ENCODE measurements at places on chromosomes 1 and 21. TPM values are rescaled to one million over a fixed set of nuclear protein-coding genes. Genes with fewer than 3 reads are reported as not detected.

KCNK2 gene
- 0.60 TPM for total RNA-seq

MPZ gene
- total RNA-seq: 0.39 TPM

- no peak for DNase-seq
Measured at GRCh38 chr1:16927711-16928485, 6.2 kb downstream of the CROCC start.

DNA sequence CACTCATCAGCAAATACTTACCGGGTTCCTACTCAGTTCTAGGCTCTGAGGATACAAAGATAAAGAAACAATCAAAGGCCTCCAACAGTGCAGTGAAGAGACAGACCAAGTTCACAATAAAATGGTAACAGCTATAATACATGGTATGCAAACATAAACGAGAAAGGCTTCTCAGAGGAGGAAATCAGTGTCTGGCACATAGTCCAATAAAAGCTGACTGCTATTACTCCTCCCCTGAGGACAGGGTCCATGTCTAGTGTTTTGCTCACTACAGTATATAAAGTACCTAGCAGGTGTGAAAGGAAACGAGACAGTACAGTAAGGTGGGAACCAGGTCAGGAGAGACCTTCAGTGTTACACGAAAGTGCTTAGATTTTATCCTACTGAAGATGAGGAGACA is 4.3 kb downstream of the RBM34 start:
- no peak for DNase-seq

FAM110D gene
- 0.04 TPM for total RNA-seq

DNA sequence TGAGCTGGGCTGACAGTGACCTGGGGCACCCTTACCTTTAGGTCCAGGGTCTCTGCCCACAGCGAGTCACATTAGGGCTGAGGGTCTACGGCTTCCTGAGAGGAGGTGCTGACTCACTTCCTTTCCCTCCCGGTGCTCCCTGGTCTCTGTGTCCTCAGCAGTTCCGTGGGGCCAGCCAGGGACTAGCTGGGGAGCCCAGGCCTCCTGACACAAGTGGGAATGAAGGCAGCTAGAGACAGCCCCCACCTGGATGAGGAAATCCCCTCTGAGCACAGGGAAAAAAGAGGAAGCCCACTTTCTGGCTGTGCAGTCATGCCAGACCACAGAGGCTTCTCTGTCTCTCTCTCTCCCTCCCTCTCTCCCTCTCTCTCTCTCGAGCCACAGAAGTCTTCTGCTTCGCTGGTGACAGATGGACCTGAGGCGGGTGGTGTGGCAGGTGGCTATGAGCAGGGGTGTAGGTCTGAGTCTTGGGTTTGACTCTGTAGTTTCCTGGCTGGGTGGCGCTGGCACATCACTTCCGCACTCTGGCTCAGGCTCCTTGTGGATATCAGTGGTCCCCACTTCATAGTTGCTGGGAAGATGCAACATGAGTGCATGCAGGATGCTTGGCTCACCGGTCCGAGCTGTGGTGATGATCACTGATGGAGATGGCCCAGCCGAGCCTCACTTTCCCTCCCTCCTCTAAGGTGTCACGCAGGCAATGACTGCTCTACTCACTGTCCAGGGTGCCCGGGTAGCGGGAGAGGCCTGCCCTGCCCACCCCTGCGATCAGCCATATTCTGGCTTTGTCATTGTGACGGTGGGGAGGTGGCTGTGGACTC is 3.5 kb downstream of the SLC66A1 start:
- no peak for DNase-seq

ILDR2 gene
- 7.0 TPM for total RNA-seq

- no peak for DNase-seq
Measured at GRCh38 chr1:231036416-231036815, 3.6 kb downstream of the FAM89A start.

MIXL1 gene
- not detected for total RNA-seq

DNA sequence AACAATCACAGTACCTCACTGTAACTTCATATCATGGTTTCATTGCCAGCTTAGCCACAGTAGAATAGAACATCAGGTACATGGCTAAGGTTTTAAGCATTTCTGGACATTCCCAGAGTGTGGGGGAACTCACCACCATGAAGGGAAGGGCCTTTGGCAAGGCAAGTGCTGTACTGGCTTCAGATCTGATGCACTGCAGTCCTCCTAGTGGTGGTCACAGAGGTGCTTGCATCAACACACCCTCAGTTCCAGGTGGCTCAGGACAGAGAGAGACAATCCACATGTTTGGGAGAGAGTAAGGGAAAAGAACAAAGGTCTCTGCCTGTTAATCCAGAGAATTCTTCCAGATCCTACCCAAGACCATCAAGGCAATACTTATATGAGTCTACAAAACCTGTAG is 528.4 kb upstream of the RGS18 start:
- DNase-seq: no peak

GRCh38 chr1:53060579-53060978 is 1.4 kb upstream of the PODN start:
- no peak for DNase-seq

DNA sequence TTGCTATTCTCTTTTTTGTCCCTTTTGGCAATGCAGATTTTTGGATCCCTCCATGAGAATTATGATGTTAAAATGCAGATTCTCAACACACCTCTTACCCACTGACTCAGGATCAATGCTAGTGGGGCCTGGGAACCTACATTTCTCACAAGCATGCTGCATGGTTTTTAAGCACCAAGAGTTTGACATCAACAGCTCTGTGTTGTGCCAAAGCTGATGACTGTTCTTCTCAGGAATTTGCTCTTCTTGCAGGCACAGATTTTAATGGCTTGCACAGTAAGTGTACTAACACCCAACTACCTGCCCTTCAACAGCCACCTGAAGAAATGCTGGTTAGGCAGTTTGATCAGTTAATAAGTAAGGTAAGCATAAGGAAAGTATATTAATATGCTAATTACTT is 468.7 kb downstream of the PTBP2 start:
- DNase-seq: no peak

DNA sequence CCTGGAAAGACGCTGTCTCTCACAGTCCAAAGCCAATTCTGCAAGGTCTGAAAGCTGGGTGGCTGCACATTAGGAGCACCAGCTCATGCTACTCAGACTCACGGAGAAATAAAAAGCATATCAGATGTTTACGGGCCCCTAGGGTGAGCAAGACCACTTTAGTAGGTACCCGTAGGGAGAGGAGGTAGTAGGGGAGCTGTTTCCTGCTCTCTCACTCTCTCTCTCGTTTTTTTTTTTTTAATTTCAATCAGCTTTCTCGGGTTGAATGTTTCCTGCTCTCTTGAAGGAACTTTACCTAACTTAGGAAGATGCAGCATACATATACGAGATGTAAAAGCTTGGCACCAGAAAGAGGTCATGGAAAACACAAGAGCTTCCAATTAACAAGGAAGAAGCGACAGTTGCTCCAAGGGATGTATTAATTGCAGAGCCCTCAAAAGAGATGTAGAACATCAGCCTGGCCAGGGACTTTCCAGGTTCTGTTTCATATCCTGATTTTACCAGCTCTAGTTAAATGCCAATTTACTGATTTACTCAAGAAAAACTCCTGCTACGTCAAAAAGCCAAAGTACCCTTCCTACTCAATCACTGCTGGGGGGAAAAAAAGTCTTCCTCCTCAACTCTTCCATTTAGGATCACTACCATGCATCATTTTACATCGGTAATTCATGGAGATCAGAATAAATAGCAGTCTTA is 3.1 kb downstream of the LORICRIN start:
- no peak for DNase-seq

RAB3B gene
- total RNA-seq: 0.43 TPM

VANGL1 gene
- 8.2 TPM for total RNA-seq

TCEA3 gene
- 0.72 TPM for total RNA-seq

DNA sequence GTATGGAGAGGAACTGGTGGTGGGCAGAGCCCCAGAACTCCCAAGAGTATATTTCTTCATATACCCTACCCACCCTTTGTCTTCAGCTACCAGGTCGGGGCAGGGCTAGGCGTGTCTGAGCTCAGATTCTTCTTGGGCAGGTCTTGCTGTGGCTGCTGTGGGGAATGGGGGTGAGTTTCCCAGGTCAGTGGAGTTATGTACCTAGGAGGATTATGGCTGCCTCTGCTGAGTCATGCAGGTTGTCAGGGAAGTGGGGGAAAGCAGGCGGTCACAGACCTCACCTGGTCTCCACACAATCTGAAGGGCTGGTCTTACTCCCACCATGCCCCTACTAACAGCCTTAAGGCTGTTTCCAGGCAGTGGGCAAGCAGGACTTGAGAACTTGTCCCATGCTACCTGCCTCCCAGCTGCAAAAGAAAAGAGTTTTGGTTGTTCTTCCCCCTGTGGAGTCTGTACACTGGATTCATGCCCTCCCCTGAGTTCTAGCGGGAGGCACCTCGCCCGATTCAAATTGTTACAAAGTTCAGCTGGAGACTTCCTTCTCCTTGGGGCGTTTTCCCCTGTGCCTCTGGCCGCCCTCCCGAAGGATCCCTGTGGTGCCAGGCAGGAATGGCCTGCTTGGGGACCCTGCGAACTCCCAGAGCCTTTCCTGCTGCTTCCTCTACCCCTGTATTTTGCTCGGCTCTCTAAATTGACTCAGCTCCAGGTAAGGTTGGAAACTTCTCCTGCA is 58.6 kb downstream of the NPHS2 start:
- no peak for DNase-seq

TRIM46 gene
- total RNA-seq: 1.1 TPM

GRCh38 chr1:175287377-175287776 is 94.8 kb upstream of the KIAA0040 start:
- DNase-seq: peak; percentile 48

PGLYRP4 gene
- not detected for total RNA-seq

FCER1A gene
- total RNA-seq: not detected

TEX38 gene
- not detected for total RNA-seq

GRCh38 chr1:30405631-30406212 is 317.7 kb downstream of the MATN1 start:
- no peak for DNase-seq

DNA sequence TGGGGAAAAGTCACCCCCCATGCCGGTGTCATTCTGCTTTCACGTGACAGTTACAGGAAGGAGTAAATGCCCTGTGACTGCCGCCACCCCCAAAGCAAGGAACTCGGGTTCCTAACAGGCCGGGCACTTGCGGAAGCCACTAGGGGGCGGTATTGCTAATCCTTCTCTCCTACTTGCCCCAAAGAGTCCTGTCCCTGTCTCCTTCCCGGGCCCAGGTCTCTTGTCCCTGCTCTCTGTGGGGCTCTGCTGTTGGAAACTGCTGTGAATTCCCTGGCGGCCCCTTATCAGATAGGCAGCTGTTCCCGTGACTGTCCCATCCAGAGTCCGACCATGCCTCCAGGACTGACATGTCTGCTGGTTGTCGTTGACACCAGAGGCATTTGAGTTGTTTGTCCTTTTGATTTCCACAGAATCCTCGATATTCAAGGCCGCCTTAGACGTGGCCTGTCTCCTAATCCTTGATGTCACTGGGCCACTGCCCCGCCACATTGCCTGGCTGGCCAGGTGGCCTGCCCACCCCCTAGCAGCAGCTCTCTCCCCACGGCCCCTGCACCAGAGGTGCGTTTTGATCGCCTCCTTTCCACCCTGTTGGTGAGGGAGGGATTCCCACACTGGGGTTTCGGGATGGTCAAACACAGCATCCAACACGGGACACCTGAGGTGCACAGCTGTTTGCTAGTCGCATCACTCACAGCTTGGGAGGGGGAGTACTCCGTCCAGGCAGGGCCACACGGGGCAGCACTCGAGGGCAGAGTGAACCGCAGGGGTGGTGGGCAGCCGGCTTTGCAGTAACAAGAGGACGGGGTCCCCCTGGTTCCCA is 37.3 kb downstream of the CHAF1B start:
- DNase-seq: peak; percentile 64

GRCh38 chr1:103336408-103336807 is 189.1 kb upstream of the RNPC3 start:
- peak; percentile 10 for DNase-seq

SLAMF8 gene
- 0.17 TPM for total RNA-seq

DNA sequence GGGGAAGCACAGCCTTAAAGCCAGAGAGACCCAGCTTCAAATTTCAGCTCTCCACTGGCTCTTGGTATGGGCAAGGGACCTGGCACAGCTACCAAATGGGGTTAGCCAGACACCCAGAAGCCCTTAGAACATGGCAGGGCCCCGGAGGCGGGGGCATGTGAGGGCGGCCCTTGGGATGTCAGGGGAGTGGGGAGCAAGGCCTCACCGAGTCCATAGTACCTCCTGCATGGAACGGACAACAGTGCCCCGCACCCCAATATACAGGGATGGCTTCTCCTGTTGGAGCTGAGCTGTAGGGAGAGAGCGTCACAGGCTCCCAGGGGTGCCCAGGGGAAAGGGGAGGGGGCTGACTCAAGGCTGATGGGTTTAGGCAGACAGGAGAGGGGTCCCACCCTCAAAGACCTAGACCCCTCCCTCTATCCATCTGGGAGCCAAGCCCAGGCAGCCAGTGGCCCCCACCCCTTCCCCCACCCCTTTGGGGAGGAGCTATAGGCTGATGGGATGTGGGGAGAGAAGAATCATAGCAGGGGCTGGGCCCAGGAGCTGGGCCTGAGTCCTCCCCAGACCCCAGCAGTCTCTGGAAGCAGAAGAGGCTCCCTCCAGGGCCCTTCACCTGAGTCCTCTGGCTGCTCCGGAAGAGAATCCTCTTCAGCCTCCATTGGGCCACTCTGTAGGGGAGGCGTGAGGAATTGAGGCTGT is 16.5 kb downstream of the SPOCD1 start:
- DNase-seq: no peak

DNA sequence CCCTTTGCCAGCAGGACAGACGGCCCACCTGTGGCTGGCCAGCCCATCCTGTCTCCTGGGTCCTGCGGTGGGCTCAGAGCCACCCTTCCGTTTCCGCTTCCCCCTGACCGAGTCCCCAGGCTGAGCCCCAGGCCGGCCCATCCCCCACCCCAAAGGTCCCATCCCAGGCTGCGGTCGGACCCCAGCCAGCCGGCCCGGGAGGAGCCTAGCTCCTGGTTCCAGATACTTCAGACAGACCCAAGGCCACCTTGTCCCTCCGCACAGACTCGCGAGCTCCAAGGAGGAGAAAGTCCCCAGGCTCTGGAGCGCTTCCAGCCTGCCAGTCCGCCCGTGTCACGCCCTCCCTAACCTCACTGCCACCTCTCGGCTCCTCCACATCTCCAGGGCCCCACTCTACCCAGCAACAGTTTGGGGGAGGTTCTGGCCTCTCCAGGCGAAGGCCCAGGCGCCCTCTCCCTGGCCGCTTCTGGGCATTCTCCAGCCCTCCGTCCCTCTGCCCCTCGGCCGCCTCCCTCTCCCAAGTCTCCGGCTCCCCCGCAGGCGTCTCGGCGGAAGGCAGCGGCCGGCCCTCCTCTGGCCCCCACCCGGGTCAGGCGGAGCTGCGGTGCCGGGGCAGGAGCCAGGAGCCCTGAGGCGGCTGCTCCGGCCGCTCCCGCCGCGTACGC is 835 bp downstream of the LRRN2 start:
- no peak for DNase-seq

DNA sequence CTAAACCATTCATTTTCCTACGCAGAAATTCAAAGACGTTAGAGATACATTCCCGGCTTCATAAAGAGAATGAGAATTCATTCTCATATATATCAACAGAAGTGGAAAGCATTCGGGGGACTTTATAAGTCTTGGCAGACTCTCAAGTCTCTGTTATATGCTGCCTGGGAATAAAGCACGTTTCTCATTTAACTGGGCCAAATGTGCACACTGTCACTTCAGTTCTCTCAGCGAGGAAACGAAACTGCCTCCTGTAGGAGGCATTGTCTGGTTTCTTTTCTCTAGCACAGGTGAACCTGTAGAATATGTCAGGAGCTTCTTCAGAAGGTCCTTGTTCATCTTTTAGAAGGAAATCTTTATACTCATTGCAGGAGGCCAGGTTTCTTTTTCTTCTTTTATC is 367.6 kb downstream of the PTBP2 start:
- DNase-seq: no peak

GRCh38 chr21:42630626-42631025 is 22.8 kb upstream of the PDE9A start:
- DNase-seq: no peak

All from H4 (cell line).